CD4-positive, alpha-beta T cell treated with Interleukin-4 for 4 hours (primary cell): ENCODE measurements at places on chromosomes 13 and 19.
A peak's percentile ranks its signal among the peaks of the same experiment; 100 is the strongest.

DNA sequence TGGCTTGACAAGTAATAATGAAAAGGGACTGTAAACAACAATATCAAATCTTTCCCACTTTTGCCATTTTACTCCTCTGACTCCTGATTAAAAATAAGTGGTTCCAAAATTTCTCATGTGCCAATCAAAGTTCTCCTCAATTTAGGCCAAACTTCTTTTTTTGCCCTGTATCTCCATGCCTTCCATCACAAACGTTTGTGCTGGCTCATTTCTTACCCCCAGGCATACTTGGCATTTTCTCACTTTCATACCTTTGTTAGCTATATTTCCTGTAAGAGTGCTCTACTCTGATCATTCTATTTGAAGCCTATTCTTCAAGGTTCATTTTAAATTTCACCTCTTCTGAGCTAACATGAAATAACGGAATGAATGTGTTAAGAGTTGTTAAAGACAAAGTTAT lies 10.0 kb upstream of the FNDC3A start:
- no peak for DNase-seq

DNA sequence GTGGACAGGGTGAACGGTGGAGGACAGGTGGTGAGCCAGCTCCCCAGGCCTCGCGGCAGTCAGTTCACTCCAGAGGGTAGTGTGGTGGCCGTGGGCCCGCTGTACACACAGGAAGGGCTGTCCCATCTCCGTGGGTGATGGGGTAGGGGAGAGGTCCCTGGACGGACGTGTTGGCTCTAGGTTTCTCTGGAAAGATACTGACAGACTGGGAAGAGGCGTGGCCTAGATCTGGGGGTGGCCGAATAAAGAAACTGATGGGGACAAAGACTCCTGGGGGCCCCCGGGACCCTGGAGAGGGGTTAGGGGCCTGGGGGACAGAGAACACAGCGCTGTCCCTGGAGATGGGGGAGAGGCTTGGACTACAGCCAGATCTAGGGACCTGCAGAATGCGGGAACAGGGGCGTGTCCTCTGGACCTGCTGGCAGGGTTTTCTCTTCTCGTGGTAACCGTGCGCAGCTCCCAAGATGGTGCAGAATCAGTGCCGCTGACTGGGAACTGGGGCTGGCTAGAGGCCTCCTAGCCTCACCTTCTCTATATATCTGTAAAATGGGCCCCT lies 4.0 kb upstream of the PRAM1 start:
- DNase-seq: no peak

DNA sequence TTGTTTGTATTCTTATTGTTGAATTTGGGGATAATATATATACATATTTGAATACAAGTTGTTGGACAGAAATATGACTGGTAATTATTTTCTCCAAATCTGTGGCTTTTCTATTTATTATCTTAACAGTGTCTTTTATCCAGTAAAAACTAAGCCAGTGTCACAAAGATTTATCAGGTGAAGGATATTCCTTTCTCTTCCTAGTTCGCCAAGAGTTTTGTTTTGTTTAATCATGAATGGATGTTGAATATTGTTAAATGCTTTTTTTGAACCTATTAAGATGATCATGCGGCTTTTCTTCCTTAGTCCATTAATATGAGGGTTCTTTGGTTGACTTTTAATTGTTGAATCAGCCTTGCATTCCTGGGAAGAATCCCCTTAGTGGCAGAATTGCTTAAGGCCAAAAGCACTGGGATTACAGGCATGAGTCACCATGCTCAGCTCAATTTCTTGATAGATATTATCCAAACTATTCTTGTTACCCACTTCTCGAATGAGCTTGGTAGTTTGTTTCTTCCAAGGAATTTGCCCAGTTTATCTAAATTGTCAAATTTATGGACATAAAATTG lies 53.3 kb downstream of the TEX26 start:
- DNase-seq: no peak

GRCh38 chr19:2453431-2454025 lies 3.2 kb downstream of the LMNB2 start:
- DNase-seq: no peak

- DNase-seq: no peak
These were observed 16.0 kb upstream of the GTF2F2 start for GRCh38 chr13:45104261-45104660.

DNA sequence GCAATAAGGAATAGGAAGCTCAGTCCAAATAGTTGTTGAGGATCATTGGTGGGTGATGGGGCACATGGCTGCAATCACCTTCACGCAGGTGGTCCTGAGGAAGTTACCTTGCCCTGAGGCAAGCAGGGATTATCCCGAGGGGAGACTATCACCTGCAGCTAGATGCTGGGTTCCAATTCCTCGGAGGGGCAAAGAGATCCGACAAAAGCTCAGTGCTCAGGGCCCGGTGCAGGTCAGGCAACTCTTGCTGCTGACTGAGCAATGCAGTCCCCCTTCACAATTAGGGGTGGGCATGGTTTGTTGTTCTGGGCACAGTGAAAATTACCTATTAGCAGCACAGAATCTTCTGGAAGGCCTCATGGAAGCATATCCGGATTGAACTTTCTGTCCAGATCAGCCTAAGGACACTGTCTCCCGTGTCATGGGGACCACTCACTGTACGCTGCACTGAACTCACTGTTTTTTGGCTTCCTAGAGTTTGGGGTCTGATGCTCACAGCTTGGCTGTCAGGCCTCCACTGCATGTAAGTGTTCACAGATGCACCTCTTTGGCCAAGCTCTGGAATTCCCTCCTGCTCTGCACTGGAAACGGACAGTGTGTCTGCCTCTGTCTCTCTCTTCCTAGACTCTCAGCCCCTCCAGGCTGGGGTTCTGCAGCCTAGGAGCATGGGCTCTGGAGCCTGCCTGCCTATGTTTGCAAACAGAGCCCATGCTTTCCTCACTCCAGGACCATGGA lies 372.7 kb downstream of the ZNF536 start:
- DNase-seq: no peak

GRCh38 chr19:40610396-40611064 lies 9.4 kb downstream of the LTBP4 start:
- peak; percentile 56 for DNase-seq

- no peak for DNase-seq
These were observed 34.3 kb upstream of the ZNRF4 start for GRCh38 chr19:5420953-5421352.

DNA sequence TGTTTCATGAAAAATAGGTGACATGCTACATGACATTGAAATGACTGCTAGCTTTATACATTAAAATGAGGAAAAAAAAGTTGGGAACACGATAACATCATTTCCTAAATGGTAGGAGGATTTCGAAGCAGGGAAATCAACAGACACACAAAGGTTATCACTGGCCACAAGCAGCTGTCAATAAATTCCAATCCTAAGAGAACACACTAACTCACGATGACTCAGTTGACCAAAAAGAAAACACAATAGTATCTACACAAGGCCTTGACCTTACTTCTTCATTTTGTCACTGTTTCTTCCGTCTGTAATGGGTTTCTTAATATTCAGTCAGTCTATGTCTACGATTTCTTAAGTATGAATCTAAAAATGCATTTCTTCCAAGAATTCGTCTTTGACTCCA lies 36.5 kb downstream of the STARD13 start:
- DNase-seq: no peak

DNA sequence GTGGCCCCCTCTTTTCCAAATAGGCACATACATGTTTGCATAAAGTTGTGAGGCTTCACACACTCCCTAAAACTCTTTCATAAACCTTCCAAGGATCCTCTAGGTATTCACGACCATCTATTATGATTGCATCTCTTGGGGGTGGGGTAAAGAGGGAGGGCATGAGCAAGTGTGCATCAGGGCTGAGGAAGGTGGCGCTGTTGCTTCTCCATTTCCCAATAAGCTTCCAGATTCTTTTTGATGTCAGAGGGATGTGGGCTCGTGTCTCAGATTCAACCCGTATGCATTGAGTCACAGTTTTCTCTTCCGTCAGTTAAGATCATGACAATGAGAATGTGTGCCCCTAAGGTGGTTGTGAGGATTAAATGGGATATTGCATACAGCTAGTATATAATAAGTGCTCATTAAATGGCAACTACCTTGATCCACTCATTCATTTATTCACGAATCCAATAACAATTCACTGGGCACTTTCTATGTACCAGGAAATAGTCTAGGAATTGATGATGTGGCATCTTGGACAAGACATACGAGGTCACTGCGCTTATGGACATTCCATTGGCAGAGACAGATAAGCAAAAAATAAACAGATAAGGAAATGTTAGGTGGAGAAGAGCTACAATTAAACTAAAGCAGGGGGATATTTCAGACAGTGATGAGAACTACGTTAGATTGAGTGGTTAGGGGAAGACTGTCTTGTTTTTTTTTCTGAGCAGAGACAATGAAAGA lies 10.3 kb downstream of the CYP2B6 start:
- DNase-seq: no peak

- DNase-seq: no peak
These were observed 282.4 kb downstream of the TEX29 start for GRCh38 chr13:111602874-111603273.

- peak; percentile 92 for DNase-seq
These were observed 17.7 kb downstream of the CCDC97 start for GRCh38 chr19:41327576-41328156.

- DNase-seq: no peak
These were observed 1.5 kb upstream of the TBXA2R start for GRCh38 chr19:3608079-3608641.

- DNase-seq: no peak
These were observed 379.6 kb downstream of the SLITRK6 start for GRCh38 chr13:85419611-85420010.

DNA sequence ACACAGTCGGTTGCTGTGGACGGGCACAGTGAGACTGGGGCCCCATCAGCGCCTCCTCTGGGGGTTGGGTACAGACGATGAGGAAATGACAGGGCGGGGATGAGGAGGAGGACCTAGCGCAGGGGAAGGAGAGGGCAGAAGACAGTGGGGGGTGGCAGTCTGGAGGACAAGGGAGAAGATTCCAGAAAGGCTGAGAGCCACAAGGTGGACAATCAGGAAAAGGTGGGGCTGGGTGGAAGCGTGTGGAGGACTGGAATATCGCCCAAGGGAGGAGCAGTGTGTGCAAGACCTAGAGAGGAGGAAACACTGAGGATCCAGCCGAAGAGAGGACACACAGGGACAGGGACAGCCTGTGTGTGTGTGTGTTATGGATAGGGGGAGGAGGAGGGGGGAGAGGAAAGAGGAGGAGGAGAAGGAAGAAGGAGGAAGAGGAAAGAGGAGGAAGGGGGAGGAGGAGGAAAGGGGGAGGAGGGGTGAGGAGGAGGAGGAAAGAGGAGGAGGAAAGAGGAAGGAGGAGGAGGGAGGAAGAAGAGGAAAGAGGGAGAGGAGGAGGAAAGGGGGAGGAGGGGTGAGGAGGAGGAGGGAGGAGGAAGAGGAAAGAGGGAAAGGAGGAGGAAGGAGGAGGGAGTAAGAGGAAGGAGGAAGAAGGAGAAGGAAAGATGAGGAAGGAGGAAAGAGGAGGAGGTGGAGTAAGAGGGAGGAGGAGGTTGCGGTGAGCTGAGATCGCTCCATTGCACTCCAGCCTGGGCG lies 15.8 kb upstream of the GARIN5A start:
- peak; percentile 8 for DNase-seq

DNA sequence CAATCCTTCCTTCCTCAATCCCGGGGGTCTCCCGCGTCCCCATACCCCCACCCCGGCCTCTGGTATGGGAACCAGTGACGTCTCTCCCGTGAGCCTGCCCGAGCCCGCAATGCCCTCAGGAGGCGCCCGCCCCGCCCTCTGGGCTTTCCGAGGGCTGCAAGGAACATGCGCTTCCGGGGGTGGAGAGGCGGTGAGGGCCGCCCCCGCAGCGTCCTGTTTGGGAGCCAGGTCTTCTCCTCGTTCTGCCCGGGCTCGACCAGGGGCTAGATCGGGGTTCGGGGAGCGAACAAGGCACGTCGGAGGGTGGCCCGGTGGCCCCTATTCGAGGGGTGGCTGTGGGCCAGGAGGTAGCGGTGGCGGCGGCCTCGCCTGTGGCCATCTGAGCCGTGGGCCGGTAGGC lies 6.6 kb upstream of the TEX101 start:
- DNase-seq: no peak

DNA sequence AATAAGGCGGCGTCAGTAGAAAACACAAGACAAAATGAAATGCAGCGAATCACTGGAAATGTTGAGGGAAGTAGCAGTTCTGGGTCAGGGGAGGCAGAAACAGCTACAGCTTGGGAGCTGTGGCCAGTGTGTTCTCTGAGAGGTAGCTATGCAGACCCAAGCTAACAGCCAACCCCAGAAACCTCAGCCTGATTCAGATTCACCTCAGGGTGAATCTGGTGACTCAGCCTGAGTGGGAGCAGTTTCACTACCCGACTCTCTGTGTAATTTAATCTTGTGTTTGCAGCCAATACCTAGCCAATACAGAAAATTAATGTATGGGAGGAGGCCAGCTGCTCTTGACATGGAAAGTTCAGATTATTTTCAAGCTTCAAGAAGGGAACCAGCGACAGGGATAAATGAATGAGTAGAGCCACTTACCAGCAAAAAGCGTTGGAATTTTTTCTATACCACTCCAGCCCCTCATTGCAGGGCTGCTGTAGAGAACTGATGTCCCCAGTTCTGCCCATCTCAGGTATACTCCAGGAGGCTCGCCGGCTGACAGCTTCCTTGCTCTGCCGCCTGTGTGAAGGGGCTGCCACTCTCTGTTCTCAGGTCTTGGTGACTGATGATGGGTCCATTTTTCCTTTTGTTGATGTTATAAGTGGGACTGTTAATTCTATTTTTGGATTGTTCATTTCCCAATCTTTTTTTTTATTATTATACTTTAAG lies 8.9 kb downstream of the IGFL3 start:
- DNase-seq: no peak

- DNase-seq: no peak
These were observed 16.3 kb upstream of the GPR183 start for GRCh38 chr13:99323488-99323887.

DNA sequence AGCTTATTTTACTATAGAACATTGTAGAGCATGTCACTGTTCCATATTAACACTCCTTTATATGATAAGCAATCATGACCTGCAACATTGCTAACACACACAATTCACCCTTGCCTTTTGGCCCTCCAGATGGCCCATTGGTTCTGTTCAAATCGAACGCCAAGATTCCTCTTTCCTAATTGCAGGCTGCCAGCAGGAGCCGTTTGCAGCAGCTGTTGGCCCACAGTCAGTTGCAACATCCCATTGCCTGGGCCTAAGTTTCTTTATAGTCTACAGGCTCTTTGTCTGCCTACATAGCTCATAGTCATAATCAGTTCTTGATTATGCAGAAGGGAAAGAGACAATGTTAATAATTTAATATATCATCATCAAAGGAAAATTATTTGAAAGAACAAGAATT lies 37.6 kb downstream of the KCTD12 start:
- DNase-seq: no peak
